Endothelial cell (in vitro differentiated cells): ENCODE measurements at places on chromosomes 5 and 9. TPM values are rescaled to one million over a fixed set of nuclear protein-coding genes. Genes with fewer than 3 reads are reported as not detected.

- H3K27me3 ChIP-seq = peaks cover 1% of the 10 kb centered on the region
- peaks cover 3% of the 10 kb centered on the region for H3K4me1 ChIP-seq
- H3K4me3 ChIP-seq = peak overlapping the region; percentile 86
These were observed 41.9 kb downstream of the SLC22A5 start for GRCh38 chr5:132411304-132412013.

GRCh38 chr9:127683723-127684122, 23.1 kb upstream of the CFAP157 start:
- no peak for DNase-seq
- H3K27me3 ChIP-seq = peaks cover 5% of the 10 kb centered on the region
- no peak overlapping the region for H3K27ac ChIP-seq
- H3K4me1 ChIP-seq = peaks cover 3% of the 10 kb centered on the region
- peak overlapping the region; percentile 26 for H3K4me3 ChIP-seq

DNA sequence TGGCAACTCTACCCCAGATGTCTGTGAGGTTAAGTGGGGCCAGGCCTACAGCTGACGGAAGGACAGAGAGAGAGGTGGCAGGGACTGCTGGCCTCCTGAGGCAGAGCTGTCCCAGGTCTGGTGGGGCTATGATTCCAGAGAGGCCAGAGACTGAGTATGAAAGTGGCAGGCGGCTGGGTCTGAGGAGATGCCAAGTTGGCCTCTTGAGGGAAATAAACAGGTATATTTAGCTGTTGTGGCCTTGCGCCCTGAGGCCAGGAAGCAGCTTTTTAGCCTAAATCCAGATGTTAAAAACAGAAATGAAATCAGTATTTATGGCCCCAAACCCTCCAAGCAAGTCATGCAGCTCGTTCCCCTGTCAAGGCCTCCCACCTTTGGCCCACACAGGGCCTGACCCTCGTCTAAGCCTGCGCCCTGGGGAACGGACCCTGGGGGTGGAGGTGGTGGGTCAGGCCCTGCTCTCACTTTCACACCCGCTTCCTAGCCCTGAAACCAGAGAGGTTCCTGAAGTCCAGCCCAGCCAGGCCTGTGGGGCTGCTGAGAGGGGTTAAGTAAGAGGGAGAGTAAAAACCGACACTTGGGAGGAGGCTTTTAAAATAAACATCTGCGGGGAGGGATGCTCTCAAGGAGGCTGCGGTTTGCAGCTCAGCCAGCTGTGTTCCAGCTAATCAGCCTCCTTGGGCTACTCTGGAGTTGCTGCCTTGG, 18.7 kb downstream of the PCDHGC5 start:
- peaks cover 33% of the 10 kb centered on the region for H3K4me1 ChIP-seq
- H3K27me3 ChIP-seq = peaks cover 18% of the 10 kb centered on the region
- H3K27ac ChIP-seq = peak overlapping the region; percentile 89
- no peak for DNase-seq
- H3K36me3 ChIP-seq = peaks cover 51% of the 10 kb centered on the region
- peak overlapping the region; percentile 47 for H3K4me3 ChIP-seq

GRCh38 chr9:79233542-79233941, 338.2 kb upstream of the TLE4 start:
- no peaks in the 10 kb centered on the region for H3K36me3 ChIP-seq
- no peak overlapping the region for H3K27ac ChIP-seq
- no peaks in the 10 kb centered on the region for H3K27me3 ChIP-seq
- H3K4me1 ChIP-seq = no peaks in the 10 kb centered on the region

DNA sequence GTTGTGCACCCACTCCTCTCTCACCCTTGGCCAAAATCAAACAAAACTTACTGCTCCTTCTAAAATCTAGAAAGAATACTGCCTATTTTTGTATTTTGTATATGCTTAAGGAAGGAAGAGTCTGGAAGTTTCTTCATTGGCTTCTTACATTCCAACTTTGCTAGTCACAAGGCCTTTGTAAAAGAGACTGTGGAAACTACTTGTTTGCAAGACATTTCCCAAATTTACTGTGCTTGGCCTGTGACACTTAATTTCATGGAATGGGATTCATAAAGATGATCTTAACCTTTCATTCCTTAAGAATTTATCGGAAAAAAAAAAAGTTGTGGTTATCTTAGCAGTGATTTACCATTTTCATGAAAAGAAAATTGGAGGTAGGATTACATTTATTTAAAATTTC, 208.9 kb downstream of the VPS13A start:
- DNase-seq = no peak
- H3K36me3 ChIP-seq = no peaks in the 10 kb centered on the region
- H3K4me3 ChIP-seq = no peak overlapping the region
- H3K27me3 ChIP-seq = peaks cover 2% of the 10 kb centered on the region

DNA sequence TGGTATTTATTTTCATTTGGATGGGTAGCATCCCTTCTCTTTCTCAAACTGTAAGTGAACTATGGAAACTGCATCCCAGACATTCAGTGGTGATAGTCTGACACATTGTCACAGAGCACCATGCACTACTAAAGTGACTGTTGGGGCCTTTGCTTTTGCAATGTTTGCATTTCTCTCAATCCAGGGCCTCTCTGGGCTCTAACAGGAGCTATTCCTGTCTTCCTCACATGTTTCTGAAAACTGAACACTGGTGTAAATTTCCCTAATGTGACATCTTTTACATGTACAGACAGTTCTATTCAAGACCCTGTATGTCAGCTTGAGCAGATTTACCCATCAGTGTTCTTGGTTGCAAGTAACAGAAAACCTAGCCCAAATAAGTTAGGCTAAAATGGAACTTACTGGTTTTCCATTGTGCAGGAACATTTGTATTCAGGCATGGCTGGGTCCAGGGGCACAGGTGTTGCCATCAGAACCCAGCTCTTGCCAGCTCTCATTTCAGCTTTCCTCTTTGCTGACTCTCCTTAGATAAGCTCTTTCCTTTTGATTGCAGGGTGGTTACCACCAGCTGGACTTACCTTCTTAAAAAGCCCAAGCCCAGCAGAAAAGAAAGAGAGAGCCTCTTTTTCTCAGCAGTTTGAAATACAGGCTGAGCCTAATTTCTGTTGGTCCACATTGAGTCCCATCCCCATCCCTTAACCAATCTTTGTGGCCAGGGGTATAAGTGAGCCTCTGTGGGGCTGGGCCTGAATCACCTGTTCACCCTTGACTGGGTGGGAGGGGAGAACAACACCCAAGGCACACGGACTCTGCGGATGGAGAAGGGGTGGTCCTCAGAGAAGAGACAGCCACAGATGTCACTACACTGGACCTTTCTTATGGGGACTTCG, 234.3 kb downstream of the NR3C1 start:
- no peak overlapping the region for H3K4me3 ChIP-seq
- H3K27me3 ChIP-seq = no peaks in the 10 kb centered on the region
- DNase-seq = no peak
- H3K27ac ChIP-seq = no peak overlapping the region

DNA sequence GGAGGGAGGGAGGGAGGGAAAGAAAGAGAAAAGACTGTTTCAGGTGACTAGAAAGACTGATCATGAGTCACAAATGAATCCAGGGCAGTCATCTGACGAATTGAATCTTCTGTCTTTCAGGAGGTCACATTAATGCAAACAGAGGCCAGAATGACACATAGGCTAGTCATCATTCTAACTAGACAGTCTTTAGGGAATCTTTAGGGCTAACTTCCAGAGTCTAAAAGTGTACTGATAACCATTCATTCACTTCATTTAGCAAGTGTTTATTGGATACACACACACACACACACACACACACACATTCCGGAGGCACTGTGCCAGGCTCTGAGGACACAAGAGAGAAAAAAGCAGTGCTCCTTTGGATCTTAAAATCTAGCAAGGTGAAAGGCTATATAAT, 156.7 kb downstream of the EBF1 start:
- H3K36me3 ChIP-seq = no peaks in the 10 kb centered on the region
- H3K27me3 ChIP-seq = peaks cover 1% of the 10 kb centered on the region
- H3K4me1 ChIP-seq = peaks cover 6% of the 10 kb centered on the region
- H3K27ac ChIP-seq = no peak overlapping the region
- DNase-seq = no peak
- H3K4me3 ChIP-seq = no peak overlapping the region

DNA sequence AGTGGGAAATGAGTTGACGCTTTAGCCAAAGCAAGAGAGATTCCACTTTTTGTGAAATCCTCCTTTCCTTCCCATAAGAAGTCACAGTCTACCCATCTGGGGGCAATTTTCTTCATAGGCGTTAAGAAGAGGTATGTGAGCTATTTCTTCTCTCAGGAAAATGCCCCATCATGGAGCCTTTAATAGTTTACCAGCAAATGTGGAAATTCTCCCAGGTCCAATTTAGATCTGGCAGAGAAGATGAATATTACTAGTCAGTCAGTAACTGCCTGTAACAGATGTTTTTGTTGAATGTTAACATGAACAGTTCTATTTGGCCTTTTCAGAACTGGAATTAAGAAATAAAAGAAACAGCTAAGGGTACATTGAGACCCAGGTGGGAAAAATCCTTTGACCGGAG, 156.4 kb upstream of the RFX3 start:
- H3K27ac ChIP-seq = no peak overlapping the region
- H3K4me3 ChIP-seq = no peak overlapping the region
- H3K4me1 ChIP-seq = no peaks in the 10 kb centered on the region
- H3K36me3 ChIP-seq = no peaks in the 10 kb centered on the region

GRCh38 chr5:34603378-34603777, 52.8 kb upstream of the RAI14 start:
- H3K4me3 ChIP-seq = no peak overlapping the region
- no peak for DNase-seq
- H3K36me3 ChIP-seq = no peaks in the 10 kb centered on the region
- H3K27ac ChIP-seq = no peak overlapping the region
- no peaks in the 10 kb centered on the region for H3K4me1 ChIP-seq
- H3K27me3 ChIP-seq = no peaks in the 10 kb centered on the region

- no peak for DNase-seq
- H3K27ac ChIP-seq = peak overlapping the region; percentile 43
- no peaks in the 10 kb centered on the region for H3K27me3 ChIP-seq
- peaks cover 8% of the 10 kb centered on the region for H3K4me1 ChIP-seq
These were observed 282.1 kb upstream of the ATP10B start for GRCh38 chr5:161134083-161134482.

- H3K4me3 ChIP-seq = no peak overlapping the region
- no peak overlapping the region for H3K27ac ChIP-seq
- no peak for DNase-seq
- H3K4me1 ChIP-seq = no peaks in the 10 kb centered on the region
- H3K27me3 ChIP-seq = no peaks in the 10 kb centered on the region
These were observed 33.3 kb upstream of the DAPK1 start for GRCh38 chr9:87464110-87464991.

DNA sequence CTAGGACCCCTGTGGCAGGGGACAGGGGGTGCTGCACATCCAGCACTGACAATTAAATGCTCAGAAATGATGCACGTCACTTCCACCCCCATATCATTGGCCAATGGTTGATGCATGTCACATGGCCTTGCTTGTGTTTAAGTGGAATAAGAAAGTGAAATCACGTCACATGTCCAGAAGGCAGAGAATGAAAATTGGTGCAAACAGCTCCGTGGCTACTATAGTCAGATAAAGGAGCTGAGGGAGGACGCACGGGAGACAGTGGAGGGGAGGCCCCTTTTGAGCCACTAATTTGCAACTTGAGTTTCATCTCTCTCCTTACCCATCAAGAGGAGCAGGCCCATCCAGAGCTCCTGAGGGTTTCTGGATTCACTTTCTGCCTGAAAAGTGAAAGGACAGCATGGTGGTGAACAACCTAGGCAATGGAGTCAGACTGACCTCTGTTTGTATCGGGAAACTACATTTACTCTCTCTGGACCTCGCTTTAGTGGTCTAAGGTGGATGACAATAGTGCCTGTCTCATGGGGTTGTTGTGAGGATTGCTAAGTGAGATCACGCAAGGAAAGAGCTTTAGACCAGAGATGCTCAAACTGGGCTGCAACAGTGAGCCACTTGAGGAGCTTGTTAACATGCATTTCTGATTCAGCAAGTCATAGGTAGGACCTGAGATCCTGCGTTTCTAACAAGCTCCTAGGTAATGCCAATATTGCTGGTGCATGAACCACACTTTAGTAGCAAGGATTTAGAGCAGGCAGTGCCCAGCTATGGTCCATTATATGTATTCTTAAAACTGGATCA, 133.9 kb upstream of the ADRA1B start:
- no peak for DNase-seq
- no peak overlapping the region for H3K27ac ChIP-seq
- peaks cover 3% of the 10 kb centered on the region for H3K27me3 ChIP-seq
- peaks cover 15% of the 10 kb centered on the region for H3K4me1 ChIP-seq
- H3K4me3 ChIP-seq = no peak overlapping the region

DNA sequence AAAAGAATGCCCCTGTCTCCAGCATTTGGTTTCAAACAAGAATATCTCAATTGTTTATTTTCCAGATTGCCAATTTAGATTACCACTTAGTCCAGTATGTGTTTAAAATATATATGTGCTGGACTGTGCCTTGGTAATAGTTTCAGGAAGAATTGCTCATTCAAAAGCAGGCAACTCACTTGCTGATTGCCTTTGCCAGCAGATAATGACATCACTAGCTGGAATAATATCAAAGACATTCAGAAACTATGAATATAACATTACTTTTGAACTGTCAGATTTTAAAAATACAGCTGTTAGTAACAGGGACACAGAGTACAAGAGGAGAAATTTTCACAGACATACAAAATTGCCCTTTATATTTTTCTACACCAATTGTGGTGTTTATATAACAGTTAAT, 96.0 kb upstream of the ITGA2 start:
- H3K27me3 ChIP-seq = no peaks in the 10 kb centered on the region
- DNase-seq = no peak
- H3K4me3 ChIP-seq = no peak overlapping the region
- peaks cover 2% of the 10 kb centered on the region for H3K36me3 ChIP-seq
- peaks cover under 1% of the 10 kb centered on the region for H3K4me1 ChIP-seq

DNA sequence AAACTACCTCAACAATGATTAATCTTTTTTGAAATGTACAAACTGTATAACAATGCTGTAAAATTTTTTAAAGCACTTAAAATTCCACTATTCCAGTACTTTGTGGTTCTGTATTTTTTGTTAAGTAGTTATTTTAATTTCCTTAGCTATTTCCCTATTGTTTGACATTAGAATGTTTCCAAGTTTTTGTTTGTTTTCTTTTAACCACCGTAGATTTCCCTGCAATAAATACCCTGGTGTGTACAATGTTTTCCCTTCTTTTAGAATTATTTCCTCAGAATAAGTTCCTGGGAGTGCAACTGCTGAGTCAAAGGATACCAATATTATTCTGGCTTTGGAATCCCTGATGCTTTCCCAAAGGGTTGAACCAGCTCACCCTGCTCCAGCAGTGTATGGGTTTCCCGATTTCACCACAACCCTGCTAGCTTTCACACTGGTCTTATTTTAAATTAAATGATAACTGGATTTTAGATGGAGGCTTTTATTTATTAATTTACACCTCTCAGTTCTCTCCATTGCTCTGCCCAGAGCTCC, 20.6 kb upstream of the ANGPTL2 start:
- H3K27ac ChIP-seq = no peak overlapping the region
- peaks cover 2% of the 10 kb centered on the region for H3K27me3 ChIP-seq
- H3K4me1 ChIP-seq = peaks cover 3% of the 10 kb centered on the region

The PCDHGA7 gene
- 6.3 TPM for total RNA-seq

The LCN2 gene
- total RNA-seq = not detected

The PDE6A gene
- not detected for total RNA-seq

The DEPDC1B gene
- 6.4 TPM for total RNA-seq

The GABRA6 gene
- not detected for total RNA-seq
